ENCODE measurements at places on chromosomes 16 and 17.

- DNase-seq = no peak
Observed at GRCh38 chr17:47844814-47845715, 4.0 kb upstream of the SCRN2 start.

GRCh38 chr17:2580151-2580550 is 13.3 kb upstream of the PAFAH1B1 start:
- DNase-seq = no peak

DNA sequence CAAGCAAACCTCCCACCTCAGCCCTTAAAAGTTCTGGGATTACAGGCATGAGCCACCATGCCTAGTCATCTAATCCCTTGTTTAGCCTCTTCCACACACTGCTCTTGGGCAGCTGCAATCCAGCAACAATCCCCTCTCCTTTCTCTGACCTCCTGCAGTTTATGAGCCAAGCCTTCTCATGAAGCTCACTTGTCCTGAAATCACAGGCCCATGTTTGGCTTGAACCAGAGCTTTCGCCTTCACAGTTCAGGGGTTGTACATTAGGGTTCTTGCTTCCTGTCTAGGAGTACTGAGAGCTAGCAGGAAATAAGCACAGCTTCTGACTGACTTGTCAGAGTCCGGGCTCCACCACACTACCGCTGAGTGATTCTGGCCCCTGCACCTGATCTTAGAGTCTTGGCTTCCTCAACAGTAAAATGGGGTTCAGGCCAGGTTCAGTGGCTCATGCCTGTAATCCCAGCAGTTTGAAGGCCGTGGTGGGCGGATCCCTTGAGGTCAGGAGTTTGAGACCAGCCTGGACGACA is 16.3 kb downstream of the ERAL1 start:
- no peak for DNase-seq

DNA sequence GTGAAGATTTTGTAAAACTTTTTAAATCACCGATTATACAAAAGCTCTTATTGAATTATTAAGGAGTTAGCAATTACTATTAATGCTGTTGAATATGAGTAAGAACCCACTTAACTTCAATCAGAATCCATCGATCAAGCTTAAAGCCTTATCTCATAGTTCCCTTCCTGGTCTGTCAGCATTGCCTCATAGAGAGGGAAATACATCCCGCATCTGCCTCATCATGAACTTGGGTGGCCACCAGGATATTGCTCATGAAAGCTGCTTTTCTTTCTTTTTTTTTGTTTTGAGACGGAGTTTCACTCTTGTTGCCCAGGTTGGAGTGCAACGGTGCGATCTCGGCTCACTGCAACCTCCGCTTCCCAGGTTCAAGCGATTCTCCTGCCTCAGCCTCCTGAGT is 66.7 kb downstream of the PIGL start:
- DNase-seq = no peak

- DNase-seq = no peak
Observed at GRCh38 chr16:1915732-1916639, 2.2 kb downstream of the HS3ST6 start.

DNA sequence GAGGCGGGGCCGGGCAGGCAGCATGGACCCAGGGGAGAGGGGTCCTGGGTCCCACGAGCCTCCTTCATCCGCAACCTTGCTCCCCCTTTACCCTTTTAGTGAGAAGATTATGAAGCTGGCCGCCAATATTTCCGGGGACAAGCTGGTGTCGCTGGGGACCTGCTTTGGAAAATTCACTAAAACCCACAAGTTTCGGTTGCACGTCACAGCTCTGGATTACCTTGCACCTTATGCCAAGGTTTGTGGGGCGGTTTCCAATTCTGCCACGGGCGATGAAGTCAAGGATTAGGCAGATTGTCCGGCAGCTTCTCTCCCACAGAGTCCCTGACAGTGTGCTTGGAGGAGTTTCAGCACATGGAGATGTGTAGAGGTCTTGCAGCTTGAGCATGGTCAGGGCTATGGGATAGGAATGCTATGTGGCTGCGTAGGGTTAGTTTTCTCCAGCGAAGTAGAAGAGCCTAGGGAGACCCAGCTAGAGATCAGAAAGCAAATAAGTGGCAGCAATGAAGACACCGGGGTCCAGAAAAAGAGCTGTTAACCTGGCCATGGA is 598 bp downstream of the NIP7 start:
- no peak for DNase-seq

DNA sequence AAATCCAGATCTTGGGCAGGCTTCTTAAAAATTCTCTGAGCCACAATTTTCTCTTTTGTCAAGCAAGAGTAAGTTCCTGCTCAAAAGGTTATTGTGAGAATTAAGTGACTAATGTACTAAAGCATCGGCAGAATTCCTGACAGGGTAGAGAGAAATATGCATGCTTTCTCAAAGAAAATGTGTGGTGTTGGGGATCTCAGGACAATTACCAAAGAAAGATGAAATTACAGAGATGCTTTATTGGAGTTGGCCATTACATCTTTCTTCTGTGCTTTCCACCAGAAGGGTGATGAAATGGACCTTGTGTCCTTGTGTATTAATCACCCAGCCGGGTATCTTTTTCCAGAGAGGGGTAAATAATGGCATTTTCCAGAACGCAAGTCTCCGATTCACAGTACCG is 1.7 kb upstream of the USP43 start:
- no peak for DNase-seq

DNA sequence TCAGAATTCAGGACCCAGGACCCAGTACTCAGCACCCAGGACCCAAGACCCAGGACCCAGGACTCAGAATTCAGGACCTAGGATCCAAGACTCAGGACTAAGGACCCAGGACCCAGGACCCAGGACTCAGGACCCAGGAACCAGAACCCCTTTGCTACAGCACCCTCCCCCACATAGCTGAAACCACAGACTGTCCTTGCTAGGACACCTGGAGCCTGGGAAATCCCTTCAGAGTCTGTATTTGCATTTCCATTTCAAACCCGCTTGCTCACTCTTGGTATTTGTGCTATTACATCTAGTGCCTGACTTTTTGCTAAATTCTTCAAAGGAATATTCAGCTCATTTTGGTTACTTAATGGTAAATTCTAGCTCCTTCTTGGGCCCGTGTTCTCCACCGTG is 275.8 kb upstream of the MAF start:
- DNase-seq = no peak

GRCh38 chr16:15593235-15593634 is 49.7 kb downstream of the MARF1 start:
- DNase-seq = no peak

DNA sequence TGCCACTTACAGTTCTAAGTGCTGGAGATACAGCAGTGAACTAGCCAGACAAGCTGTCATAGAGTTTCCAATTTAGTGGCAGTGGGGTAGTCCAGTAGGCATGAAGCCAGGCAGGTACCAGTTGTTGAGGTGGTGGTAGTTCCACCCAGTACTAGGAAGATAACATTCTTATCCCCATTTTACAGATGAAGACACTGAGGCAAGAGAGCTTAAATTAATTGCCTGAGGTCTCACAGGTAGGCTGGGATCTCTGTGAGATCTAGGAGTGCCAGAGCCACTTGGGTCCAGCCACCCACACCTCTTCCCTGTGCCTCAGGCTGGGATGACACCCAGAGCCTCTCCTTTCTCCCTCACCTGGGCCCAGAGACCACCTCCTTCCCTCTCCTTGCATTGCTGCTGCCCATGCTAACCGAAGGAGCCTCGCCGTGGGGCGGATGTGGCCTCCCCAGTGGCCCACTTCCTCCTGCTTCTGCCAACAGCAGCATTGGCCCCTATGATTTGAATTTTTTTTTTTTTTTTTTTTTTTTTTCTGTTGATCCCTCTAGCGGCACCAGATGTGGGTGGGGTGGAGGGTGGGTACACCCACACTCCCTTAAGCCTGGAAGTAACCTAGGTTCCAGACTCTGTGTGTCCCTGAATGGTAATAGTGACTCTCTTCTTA is 114.0 kb downstream of the PRKCB start:
- DNase-seq = no peak

DNA sequence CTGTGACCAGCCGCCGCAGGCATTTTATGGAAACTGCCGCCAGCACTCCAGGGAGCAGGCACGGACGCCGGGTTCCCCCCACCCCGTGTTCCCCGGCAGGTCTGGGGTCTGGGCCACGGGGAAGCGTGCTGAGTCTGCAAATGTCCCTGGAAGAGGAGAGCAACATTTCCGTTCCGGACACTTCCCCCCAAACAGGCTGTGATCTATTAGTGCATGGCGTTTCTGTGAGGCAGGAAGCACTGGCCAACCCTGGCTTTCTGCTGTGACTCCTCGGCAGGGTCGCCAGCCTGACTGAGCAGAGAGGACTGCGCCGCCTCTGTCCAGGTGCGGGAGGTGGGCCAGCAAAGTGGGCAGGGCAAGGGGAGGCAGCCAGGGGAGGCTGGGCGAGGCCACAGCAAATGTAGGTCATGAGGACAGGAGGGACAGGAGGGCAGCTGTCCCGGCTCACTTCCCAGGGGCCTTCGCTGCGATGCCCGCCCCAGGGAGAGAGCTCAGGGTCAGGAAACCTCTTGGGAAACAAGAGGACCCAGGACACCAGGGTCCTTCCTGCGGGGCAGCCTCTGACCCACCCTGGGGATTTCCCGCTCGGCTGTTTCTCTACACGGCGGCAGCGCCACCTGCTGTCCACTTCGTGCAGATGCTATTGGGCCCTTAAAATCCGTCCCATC is 9.5 kb downstream of the FOXF1 start:
- no peak for DNase-seq

GRCh38 chr17:3866276-3866675 is 20.2 kb upstream of the NCBP3 start:
- DNase-seq = no peak

DNA sequence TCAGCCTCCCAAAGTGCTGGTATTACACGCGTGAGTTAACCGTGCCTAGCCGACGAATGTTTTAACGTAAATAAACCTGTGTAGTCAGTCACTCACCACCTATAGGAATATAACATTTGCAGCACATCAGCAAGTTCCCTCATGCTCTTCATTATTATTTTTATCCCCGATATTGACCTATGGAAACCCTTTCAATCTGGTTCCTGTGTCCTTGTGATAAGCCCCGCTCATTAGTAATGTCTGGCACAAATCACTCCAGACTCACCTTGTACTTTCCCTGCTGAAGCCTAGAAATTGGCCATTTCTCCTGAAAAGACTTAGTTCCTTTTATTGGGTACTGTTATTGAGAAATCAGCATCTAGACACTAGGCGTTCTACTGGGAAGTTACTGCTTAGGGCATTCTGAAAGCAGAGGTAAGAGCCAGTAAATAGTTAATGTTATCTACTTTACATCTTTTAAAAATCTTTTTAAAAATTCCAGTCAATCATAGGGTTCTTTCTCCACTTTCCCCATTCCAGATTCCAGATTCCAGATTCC is 1.5 kb upstream of the PHKG2 start:
- no peak for DNase-seq

- DNase-seq = no peak
Observed at GRCh38 chr16:15653227-15653626, 3.2 kb downstream of the NDE1 start.

- peak; percentile 85 for DNase-seq
Observed at GRCh38 chr17:49496183-49496866, 1.2 kb downstream of the NGFR start.

- peak; percentile 11 for DNase-seq
Observed at GRCh38 chr16:10514369-10515055, 65.9 kb downstream of the EMP2 start.

DNA sequence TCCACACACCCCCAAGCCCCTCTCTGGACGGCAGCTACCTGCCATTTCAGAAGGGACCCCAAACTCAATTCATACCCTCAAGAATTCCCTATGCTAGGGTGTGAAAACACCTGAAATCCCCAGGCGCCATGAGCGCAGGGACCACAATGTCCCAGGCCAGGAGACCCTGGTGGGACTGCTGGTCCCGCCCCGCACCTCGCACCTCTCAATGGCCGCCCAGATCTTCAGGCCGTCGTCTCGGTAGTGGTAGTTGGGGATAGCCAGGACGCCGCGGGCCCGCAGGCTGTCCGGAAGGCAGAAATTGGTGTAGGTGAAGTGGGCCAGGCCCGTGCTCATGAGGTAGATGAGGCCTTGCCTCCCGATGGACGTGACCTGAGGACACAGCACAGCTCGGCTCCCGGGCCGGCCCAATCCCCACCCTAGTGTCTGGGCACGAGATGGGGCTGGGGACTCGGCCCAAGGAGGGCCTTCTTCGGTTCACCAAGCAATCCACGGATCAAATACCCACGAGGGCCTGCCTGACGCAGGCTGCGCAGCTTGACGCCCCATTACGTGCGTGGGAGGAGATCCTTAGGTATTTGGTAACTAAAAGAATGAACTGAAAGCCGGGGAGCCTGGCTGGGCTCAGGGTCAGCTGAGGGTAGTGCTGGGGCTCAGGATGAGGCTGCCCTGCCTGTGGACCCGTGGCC is 9.2 kb downstream of the ALOXE3 start:
- DNase-seq = no peak

- DNase-seq = no peak
Observed at GRCh38 chr17:8718001-8718563, 26.6 kb downstream of the CCDC42 start.

- DNase-seq = no peak
Observed at GRCh38 chr16:65524231-65524630, 402.4 kb upstream of the CDH11 start.

DNA sequence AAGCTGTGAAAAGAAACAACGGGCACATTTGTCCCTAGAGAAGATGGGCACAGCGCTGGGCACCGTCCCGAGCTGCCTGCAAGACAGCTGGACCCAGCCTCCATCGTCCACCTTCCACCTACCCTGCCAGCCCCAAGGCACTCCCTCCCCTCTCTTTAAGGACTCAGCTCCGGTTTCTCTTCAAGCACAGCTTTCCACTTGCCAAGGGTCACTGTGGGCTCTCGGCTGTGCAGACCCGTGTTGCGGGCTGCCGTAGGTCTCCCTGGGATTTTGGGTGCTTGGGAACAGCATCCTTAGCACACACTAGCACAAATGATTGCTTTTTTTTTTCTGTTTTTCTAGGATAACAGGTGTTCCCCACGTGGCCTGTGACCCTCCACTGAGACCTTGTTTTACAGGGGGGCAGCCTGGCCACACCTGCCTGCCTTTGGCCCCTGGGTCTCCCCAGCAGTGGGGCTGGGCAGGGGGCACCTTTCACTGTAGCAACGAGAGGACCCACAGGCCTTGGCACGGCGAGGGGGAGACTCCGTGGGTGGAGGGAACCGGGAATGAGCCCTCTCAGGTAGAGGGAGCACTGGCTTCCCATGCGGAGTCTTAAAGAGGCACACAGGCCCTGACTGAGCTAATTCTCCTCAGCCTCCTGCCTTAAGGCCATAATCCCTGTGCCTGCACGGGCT is 1.4 kb downstream of the CHMP6 start:
- DNase-seq = no peak

GRCh38 chr17:49850772-49851386 is 3.0 kb upstream of the TAC4 start:
- no peak for DNase-seq

GRCh38 chr17:45934044-45934979 is 40.0 kb downstream of the MAPT start:
- no peak for DNase-seq

GRCh38 chr17:72116661-72117521 is 3.9 kb upstream of the SOX9 start:
- DNase-seq = no peak

DNA sequence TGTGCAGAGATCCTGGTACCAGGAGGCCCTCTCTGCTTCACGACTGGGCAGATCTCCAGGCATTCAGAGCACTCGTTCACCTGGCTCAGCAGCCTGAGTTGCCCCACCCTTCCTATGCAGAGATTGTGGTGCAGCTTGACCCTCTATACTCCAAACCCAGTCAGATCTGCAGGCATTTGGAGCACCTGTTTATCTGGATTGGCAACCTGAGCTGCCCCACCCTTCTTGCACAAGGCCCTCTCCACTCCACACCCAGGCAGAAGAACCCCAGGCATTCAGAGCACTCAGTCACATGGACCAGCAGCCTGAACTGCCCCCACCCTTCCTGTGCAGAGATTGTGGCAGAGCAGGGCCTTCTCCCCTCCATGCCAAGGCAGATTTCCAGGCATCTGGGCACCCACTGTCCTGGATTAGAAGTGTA is 88.4 kb upstream of the CDH5 start:
- DNase-seq = no peak

Data from activated CD8-positive, alpha-beta memory T cell treated with anti-CD3 and anti-CD28 coated beads for 1 hour (primary cell).